ENCODE measurements at places on chromosomes 1 and 21.

GRCh38 chr1:234486858-234487840 is 8.2 kb upstream of the TARBP1 start:
- DNase-seq, result peak; percentile 94

GRCh38 chr1:192167011-192167410 is 8.7 kb downstream of the RGS18 start:
- no peak for DNase-seq

DNA sequence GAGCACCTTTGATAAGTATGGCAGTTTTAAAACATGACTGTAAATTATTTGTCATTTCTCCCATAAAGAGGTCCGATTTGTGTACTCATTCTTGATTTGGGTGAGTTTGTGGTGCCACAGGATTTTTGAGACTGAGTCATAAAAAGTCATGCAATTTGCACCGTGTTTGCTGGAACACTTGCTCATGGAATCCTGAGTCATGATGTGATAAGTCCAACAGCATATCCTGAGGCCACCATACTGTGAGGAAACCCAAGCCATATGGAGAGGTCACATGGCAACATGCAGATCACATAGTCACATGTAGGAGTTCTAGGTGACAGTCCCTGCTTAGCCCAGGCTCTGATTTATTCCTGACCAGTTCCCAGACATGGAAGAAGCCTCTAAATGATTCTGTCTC is 40.8 kb upstream of the PRRX1 start:
- peak; percentile 89 for DNase-seq

DNA sequence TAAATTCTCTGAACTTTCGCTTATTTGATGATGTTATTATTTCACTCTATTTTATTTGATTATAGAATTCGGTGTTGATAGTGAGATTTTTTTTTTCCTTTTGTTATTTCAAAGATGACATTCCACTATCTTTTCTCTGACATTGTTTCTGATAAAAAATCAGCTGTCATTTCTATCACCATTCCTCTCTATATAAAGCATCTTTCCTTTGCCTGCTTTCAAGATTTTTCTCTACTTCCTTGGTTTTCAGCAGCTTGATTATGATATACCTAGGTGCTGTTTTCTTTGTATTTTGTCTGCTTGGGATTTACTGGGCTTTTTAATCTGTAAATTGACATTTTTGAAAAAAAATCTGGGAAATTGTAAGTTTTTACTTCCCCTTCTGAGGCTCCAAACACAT is 344.0 kb downstream of the HLX start:
- no peak for DNase-seq

- DNase-seq, result peak; percentile 37
These were observed 5.2 kb downstream of the TNFRSF18 start for GRCh38 chr1:1200876-1201810.

DNA sequence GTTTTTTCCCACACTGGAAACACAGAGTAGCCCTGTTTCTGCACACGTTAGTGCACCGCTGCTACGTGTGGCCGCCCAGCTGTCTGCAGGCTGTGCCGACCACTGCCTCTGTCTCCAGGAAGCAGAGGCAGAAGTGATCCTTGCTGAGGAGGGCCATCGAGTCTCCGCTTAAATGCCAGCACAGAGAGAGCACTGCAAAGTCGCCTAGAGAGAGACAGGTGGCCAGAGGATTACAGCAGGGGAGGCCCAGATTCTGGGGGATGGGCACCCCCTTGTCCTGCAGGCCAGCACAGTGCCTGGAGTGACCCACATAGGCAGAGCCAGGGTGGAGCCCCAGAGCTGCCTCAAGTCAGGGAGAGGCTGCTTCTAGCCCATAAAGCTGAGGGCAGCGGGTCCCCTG is 6.1 kb downstream of the TPRG1L start:
- no peak for DNase-seq

DNA sequence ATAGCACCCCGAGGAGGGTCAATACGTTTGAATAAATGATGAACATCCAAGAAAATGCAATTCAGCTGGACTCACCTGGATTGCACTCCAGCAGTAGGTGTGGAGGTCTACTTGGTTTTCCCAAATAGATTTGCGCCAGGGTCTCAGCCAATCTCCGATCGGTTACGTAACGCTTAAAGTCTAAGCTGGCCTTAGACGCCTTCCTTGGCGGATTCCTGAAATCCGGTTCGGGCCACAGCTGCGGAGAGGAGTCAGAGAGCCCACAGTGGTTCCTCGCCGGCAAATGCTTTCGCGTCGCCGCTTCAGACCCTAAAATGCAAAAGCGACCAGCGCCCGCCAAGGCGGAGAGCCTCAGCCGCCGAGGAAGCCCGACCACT is 322 bp downstream of the TFB2M start:
- DNase-seq, result peak; percentile 65

- no peak for DNase-seq
These were observed 112.3 kb downstream of the CRYAA start for GRCh38 chr21:43280949-43281633.

GRCh38 chr1:23548704-23549143 is 10.6 kb downstream of the ID3 start:
- peak; percentile 50 for DNase-seq

DNA sequence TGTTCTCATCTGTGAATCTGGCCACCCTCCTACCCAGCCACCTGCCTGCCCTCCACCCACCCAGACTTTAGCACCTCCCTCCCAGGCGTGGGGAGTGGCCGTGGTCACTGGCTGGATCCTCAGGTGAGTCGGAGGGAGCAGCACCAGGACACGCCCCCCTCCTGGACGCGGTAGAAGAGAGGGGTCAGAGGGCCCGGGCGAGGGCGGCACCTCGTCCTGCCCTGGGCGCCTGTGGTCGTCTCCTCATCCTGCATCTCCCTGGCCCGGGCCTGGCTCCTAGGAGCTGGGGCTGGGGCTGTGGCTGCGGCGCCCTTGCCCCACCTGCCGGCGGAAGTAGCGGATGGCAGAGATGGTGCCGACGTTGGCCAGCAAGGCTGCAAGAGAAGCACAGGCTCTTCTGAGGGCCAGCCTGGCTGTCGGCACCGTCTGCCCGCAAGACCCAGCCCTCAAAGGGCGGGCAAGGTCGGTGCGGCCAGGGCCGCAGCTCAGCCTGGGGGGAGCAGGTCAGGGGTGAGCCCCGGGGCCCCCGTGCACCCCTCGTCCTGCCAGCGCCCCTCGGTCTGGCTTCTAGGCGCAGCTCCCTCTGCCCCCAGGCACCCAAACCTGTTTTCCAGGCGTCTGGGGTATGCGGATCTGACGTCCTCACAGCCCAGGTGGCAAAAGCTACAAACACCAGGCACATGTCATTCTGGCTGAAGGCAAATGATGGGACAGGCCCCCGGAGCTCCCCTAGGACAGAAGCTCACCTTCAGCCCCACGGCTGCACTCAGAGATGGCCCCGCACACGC is 5.8 kb downstream of the PERM1 start:
- DNase-seq, result peak; percentile 16

GRCh38 chr1:150234566-150235293 is 1.2 kb downstream of the ANP32E start:
- DNase-seq, result peak; percentile 45

DNA sequence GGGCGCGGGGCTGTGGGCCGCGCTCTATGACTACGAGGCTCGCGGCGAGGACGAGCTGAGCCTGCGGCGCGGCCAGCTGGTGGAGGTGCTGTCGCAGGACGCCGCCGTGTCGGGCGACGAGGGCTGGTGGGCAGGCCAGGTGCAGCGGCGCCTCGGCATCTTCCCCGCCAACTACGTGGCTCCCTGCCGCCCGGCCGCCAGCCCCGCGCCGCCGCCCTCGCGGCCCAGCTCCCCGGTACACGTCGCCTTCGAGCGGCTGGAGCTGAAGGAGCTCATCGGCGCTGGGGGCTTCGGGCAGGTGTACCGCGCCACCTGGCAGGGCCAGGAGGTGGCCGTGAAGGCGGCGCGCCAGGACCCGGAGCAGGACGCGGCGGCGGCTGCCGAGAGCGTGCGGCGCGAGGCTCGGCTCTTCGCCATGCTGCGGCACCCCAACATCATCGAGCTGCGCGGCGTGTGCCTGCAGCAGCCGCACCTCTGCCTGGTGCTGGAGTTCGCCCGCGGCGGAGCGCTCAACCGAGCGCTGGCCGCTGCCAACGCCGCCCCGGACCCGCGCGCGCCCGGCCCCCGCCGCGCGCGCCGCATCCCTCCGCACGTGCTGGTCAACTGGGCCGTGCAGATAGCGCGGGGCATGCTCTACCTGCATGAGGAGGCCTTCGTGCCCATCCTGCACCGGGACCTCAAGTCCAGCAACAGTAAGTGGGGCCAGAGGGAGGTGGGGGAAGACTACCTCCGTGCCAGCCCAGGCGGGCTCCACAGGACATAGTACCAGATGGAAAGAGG is 808 bp downstream of the MAP3K21 start:
- no peak for DNase-seq

- DNase-seq, result no peak
These were observed 7.3 kb upstream of the HPCAL4 start for GRCh38 chr1:39698568-39698967.

GRCh38 chr1:175887981-175888428 is 144.6 kb upstream of the TNR start:
- DNase-seq, result peak; percentile 40

DNA sequence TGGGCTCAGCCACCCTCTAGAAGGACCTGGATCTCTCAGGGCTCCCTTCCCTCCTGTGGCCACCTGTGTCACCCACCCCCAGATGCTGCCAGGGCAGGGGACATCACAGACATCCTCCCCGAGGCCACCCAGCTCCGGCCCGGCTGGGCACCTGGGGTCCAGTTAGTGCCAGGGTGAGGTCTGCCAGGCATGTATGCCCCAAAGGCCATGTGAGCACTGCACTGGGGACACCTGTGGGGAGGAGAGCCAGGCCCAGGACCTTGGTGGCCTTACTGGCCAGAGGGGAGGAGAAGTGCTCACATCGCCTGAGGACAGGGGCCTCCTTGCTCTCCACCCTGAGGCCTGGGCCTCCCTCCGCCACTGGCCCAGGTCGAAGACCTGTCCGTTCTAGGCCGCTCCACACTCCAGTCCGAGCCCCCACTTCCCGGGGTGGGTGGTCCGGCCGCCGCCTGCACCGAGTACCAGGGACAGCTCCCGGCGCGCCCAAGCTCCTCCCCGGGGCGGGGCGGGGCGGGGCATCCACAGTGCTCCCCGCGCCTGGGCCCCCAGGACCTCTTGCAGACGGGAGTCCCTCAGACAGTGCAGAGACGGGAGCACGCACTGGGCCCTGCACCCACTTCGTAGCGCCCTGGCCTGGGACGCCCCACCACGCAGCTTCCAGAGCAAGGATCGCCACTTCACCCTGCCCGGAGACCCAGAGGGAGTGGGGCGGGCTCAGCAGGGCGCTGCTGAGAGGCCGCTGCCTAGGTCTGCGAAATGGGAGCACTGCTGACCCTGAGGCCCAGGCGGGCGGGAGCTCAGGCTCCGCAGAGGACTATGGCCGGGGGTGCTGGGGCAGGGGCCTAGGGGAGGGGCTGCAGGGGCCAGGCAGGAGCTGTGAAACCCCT is 34.3 kb upstream of the CCDC27 start:
- no peak for DNase-seq

DNA sequence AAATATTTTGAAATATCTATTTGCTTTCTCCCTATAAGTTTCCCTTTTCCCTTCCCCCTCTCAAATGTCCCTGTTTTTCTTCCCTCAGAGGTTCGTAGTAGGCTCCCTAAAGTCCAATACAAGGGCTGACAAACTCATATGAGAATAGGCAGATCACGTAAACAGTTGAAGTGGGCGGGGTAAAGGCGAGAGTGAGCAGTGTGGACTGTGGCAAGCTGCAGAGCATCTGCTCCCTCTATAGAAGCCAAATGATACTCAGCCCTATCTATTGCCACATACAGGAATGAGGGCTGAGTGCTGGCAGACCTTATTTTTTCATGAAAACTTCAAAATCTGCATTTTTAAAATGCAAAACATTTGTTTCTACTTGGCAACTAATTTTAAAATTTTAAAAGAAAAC is 26.3 kb downstream of the PRDX6 start:
- peak; percentile 47 for DNase-seq

DNA sequence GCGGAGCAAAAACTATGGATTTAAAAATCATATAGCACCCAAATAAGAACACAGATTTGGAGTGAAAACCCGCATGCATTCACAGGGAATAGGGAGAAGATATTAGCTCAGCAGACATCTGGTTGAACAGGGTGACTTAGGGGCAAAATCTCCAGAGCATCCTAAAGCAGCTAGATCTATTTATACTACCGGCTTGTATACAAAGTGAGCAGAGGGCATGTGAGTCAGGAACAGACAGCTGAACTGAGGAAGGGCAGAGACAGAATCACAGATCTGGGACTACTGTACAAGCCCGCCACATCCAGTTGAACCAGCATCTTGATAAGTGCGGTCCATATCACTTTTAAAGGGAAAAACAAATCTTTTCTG is 35.2 kb upstream of the EXOSC10 start:
- no peak for DNase-seq

DNA sequence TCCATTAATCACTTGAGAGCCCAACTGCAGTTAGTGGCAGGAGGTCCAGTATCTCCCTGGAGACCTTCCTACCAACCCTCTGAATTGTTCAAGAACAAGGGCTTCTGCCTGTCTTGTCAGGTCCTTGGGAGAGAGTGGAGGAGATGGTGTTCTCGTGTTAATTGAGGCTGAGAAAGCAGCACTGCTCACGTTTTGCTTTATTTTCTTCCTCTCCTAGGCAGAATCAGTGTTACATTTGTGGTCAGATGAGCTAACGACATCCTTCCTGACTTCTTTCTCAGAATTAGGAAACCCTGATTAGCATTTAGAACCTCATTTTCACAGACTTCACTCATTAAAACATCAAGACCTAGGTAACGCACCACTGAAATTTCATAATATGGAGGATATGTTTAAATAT is 26.4 kb upstream of the LRIG2 start:
- DNase-seq, result no peak

- DNase-seq, result no peak
These were observed 1.1 kb downstream of the ERO1B start for GRCh38 chr1:236280438-236281197.
